Bronchial epithelial cell (primary cell): ENCODE measurements at places on chromosomes 3 and 15. TPM values are rescaled to one million over a fixed set of nuclear protein-coding genes. Genes with fewer than 3 reads are reported as not detected.

KLHL40 gene
- not detected in 2 replicates for total RNA-seq

SPTBN5 gene
- 0.51 and 0.53 TPM in 2 replicates for total RNA-seq

GOLGA6B gene
- not detected in 2 replicates for total RNA-seq

C3orf20 gene
- total RNA-seq: under 0.01 TPM in 1 of 2 replicates, not detected in the other

ANKRD63 gene
- total RNA-seq: not detected in 2 replicates

GOLGA8S gene
- under 0.01 TPM in 1 of 2 replicates, not detected in the other for total RNA-seq

UNC13C gene
- total RNA-seq: 0.26 and 0.64 TPM in 2 replicates

LMCD1 gene
- 1.2 and 2.6 TPM in 2 replicates for total RNA-seq

ITPR1 gene
- total RNA-seq: 16.3 and 18.1 TPM in 2 replicates

- DNase-seq: no peak
Measured at GRCh38 chr3:104846270-104846669, 520.4 kb upstream of the ALCAM start.

DNA sequence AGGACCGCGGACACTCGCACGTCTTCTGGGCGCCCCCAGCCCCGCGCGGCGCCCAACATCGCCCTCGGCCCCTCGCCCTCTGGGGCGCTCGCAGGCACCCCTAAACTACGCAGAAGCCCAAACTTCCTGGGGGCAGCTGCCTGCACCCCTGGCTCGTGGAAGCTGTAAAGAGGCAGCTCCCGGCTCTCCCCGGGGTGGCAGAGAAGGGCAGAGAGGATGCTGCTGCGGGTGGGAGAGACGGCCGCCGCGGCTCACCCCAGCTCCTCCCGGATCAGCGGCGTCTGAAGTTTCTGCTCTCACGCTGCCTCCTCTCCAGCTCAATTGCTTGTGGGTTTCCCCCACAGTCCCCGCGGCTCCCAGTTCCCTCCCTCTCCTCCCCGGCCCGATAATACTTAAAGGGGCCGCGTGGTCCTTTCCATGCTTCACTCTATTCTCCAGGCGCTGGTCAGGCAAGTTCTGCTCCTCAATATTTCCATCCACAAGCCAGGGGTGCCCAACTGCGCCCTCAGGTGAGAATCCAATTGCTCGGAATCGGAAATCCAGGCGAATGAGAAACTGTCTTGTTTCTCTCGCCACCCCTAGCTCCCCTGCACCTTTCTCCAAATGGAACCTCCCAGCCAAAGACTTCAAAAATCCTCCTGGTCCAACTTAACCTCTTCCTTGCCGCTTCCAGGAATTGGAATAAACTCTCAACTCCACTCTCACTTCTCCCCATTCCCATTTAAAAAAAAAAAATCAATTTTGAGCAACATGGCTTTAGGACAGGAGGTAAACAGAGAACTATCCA lies 748.5 kb downstream of the ROBO1 start:
- peak; percentile 86 for DNase-seq

DNA sequence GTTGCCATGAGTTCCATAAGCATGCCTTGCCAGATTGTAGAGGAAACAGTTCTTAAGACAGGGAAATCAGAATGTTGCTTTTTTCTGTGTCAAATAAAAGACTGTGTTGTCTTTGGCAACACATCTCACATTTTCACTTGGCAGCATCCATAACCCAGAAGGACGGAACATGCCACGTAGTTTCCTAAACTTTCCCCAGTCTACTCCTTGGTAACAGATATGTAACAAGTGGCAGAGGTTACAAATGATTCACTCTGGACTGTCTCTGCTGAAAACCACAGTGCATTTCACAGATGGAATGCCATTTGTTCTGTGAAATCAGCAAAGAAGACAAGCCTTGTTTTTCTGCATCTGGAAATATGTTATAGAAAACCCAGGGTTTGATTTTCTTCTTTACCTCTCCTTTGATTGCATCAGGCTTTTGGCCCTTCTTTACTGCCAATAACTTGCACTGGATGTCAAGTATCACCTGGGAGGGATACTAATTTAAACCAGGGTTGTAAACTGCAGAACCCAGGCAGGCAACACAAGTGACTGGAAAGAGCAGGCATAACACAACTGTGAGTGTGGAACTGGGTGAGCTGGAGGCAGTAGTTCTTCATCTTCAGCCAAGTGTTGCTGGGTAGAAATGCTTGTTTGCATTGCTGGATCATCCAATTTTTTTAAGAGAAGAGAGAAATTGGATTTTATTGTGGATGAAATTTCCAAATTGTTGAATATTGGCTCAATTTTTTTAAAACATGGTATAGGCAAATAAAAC lies 124.4 kb upstream of the FOXB1 start:
- peak; percentile 42 for DNase-seq

GRCh38 chr3:171718493-171719185 lies 91.6 kb downstream of the PLD1 start:
- no peak for DNase-seq

DNA sequence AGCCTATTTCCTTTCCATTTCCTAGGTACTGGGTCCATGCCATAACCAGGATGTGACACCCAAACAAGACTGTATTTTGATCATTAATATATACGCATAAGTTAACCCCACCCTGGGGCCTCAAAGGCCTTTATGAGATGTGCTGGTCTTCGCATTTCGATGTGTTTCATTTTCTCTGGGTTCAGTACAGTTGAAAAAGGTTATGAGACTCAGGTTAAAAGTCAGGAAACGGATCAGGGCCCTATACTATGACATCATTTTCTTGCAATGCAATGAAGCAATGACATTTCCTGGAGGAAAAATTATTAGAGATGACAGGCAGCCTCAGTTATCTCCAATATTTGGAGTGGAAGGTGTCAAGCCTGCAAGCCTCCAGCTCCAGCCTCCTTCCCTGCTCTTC lies 31.7 kb downstream of the TMEM212 start:
- peak; percentile 54 for DNase-seq

DNA sequence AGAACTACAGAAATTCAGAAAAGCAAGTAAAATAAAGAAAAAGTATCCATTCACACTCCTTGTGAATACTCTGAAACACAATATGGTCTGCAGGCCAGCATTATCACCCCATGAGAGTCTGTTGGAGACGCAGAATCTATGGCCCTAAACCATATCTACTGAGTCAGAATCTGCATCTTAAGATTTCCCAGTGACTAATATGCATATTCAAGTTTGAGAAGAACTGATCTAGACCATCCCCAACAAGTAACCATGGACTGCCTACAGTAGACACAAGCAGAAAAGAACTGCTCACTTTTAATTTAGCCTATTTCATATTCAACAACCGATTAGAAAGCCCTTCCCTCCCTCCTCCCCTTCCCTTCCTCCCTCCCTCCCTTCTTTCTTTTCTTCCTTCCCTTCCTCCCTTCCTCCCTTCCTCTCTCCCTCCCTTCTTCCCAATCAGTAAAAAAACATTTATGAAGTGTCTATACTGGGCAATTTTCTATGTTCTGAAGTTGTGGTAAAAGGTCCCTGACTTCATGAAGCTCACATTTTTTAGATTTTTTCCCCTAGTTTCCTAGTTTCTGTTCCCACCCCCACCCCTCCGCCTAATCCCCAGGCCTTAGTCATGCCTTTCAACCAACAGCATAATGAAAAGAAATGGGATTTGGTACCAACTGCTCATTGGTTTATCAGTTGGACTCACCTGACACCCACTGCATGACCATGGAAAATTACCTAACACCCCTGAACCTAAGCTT lies 125.2 kb downstream of the CNTN3 start:
- DNase-seq: no peak

- DNase-seq: peak; percentile 45
Measured at GRCh38 chr15:64897345-64897985, 14.2 kb upstream of the ANKDD1A start.

DNA sequence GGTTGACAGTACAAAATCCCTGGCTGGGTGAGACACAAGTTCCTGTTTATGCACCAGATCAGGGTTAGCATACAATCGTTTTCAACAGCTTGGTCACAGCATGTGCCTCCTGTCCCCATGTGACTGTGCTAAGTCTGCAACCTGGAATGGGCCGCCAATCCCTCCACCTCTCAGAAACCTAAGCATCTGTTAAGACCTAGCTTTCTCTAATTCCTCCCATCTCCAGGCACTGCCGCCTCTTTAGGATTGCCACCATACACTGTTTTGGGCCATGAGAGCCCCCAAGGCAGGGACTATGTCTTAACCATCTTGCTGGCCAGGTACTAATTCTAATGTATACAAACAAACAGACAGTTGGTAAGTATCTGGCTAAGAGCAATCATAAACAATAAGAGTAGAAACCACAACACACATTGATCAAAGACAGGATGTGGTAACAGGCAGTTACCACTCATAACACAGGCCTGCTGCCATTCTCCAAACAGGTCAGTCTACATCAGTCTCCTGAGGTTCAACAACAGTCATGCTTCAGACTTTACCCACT lies 25.6 kb downstream of the SEC22C start:
- no peak for DNase-seq

DNA sequence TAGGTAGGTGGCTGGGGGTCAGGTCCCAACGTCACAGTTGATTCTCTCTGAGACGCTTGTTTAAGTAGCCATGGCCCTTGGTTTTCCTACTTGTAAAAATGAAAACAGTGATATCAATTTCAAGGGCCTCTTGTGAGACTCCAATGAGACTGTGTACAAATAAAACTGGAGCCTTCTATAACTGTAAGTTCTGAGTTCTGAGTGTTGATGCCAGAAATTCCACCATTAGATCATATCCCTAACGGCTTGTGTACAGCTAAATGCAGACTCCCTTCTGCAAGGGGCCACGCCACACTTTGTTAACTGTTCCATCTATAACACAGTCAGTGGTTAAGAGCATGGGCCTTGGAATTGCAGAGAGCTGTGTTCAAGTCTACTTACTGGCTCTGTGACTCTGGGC lies 267.3 kb downstream of the TLE3 start:
- no peak for DNase-seq

- DNase-seq: no peak
Measured at GRCh38 chr3:50166620-50167019, 11.5 kb downstream of the SEMA3F start.

DNA sequence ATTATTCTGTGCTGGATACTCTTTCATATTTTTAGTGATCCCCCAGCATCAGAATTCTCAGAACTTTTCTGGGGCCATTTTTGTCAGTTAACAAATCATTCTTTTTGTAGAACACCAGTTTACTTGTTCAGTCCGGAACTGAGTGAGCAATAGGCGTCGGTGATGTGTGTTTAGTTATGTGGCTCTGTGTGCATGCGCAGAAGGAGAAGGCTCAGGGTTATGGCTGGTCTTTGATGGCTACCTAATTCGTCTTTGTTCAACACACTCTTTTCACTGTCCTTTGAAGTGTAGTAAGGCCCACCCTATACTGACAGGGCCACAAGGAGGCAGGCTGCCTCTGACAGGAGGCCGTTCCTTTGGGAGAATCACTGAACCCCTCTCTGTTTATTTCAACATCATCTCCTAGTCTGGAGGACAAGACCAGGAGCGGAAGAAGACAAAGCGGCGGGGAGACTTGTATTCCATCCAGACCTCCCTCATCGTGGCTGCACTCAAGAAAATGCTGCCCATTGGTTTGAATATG lies 158.2 kb upstream of the CHRM5 start:
- DNase-seq: no peak

DNA sequence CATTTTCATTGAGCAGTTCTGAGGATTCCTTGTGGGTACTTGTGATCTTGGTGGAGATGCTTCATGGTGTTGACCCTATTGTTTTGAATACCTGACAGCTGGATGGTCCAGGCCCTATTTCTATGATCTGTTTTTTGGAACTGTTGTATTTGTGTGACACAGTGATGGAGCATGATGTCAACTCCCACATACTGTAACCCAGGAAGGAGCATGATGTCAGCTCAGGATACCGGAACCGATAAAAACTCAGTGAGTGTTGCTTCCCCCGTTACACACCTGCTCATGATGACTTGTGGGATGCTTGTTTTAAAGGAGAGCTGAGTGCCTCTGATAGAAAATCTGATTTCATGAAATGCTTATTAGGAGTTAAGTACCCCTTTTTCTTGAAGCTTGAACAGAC lies 45.1 kb downstream of the ZBTB38 start:
- no peak for DNase-seq

GRCh38 chr3:3853544-3853943 lies 54.3 kb downstream of the LRRN1 start:
- no peak for DNase-seq

- no peak for DNase-seq
Measured at GRCh38 chr3:71047616-71048531, 535.7 kb downstream of the FOXP1 start.

DNA sequence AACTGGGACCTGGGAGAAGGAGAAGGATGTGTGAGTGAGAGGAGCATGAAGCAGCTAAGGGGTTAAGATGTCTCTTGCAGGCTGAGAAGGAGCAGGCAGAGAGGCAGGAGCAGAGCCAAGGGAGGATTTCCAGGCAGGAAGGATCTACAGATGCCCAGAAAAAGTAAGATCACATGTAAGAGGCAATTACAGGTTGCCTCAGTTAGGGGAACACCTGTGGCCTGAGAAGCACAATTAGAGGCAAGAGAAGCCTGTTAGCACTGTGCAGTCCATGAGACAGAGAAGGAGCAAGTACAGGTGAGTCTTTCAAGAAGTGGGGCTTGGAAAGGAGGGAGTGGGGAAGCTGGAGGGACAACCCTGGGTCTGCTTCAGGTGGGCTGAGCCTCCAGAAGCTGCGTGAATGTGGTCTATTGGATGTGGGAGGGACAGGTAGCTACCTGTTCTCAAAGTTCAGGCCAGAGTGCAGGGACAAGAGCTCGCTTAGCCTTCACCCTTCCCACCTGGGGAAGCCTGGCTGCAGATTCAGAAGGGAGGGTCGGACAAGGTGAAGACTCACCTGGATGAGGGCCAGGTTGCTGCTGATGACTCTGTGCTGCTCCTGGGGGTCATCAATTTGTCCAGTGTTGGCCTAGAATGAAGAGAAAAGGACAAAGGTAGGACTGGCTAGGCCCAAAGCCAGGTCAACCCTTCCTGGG lies 50.7 kb downstream of the SLC41A3 start:
- DNase-seq: no peak

DNA sequence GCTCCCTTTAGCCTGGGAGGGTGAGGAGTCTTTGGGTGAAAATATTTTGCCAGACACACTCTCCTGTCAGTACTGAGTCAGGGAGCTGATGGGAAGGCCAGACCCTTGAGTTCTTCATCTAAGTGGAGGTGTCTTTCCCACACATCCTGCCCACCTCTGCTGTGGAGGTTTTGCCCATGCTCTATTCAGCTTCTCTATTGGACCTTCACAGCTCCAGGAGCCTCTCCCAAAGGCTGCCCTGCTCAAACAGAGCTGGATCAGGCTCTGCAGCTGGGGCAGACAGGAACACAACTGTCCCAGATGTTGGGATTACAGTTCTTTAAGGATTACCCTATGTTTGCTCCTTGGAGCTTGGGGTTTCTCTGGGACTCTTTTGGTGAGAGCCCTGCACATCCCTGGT lies 77.9 kb downstream of the SPSB4 start:
- DNase-seq: no peak

GRCh38 chr3:37582086-37582485 lies 279.6 kb upstream of the CTDSPL start:
- DNase-seq: no peak

GRCh38 chr15:90913398-90913944 lies 10.4 kb downstream of the MAN2A2 start:
- DNase-seq: no peak

GRCh38 chr15:89575656-89576416 lies 567 bp downstream of the TICRR start:
- DNase-seq: peak; percentile 22

GRCh38 chr3:45573591-45573990 lies 21.0 kb upstream of the LIMD1 start:
- peak; percentile 47 for DNase-seq
